NB4 (cell line): ENCODE measurements at places on chromosomes 12 and 14.

- DNase-seq = no peak
Measured at GRCh38 chr12:98090731-98091130, 424.7 kb upstream of the TMPO start.

GRCh38 chr12:112907415-112908157 is 824 bp downstream of the OAS1 start:
- DNase-seq = peak; percentile 70

DNA sequence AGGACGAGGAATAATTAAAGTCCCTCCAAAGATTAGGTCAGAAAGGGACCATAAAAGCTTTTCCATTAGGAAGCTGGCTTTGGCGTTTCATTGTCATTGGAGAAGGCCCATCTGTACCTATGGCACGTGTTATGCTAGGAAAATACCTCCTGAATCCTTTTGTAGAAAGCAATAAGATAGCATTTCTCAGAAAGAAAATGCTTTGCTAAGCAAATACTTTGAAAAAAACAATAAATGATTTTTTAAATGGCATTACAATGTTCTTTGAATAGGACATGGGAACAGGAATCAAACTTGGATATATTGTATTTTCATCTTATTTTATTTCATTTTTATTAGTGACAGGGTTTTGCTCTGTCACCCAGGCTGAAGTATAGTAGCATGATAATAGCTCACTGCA is 967.7 kb downstream of the NRXN3 start:
- no peak for DNase-seq

GRCh38 chr14:74434294-74434693 is 8.3 kb upstream of the SYNDIG1L start:
- no peak for DNase-seq

DNA sequence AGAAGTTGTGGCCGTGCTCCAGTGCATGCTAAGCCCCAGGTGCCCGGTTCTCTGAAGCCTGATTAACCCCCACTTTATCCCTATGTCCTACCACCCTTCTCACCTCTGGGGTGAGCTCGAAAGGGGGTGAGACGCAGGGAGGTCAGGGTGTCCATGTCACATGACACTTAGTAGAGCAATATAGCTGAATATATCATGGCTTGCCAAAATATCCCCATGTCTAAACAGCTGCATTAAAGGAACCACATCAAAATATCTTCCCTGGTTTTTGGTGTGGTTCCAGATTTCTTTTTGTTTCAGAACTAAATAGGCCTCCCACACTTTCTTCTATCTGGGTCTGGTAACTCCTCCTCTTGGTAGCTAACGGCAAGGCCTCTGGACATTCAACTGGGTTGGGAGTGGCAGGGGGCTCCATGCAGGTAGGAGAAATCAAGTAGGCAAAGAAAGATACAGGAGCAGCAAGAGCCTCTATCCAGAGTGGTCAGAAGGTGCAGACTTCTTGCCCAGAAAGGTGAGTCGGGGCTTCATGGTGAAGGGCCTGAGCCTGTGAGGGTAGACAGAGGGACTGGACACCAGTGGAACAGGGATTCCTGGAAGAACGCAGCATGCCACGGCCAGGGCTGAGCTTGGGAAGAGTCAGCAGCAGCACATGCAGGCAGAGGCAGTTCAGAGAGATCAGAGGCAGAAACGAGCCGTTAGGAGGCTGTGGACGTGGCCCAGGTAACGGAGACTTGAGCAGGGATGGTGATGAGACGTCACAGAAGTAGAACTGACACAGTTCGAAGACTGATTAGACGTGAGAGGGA is 202.8 kb upstream of the DIO3 start:
- no peak for DNase-seq

DNA sequence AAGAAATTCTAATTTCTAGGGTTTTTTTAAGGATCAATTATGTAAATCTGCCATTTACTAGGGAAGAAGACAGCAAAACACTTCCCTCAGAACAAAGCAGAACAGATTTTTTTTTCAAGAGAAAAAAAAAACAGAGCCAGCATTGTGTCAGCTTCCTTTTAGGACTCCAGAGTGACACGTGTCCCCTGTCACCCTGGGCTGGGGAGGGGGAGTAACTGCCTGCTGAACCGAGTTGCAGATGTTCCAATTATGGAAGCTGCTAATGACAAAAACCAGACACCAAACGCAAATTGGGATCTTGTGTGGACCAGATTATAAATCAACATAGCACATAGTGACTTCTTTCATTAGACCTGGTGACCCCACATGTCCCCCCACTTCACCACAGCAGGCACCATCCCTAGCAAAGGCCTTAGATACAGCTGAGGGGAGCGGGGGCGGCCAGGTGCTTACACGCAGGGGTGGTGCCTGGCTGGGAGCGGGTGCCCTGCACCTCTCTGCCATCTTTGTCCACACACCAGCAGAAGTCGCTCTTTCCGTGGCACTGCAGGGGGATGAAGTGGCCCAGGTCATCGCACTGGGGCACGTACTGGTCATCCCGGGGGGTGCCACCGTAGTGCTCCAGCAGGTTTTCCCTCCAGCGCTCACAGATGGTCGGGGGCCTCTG is 25.4 kb downstream of the RTRAF start:
- DNase-seq = no peak

DNA sequence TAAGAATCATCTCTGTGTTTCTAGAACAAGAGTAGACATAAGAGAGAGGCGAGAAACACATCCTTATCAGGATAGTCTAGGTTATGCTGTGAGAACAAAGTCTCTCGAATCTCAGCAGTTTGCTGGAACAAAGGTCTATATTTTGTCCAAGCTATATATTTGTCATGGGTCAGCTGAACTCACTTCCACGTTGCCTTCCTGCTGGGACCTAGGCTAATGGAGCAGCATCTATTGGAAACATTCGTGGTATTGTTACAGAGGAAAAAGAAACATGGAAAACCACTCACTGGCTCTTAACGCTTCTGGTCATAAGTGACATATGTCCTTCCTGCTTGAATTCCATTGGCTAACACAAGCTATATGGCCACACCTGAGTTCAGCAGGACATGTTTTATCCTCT is 112.6 kb upstream of the DYRK2 start:
- no peak for DNase-seq

GRCh38 chr14:74979442-74980397 is 23.0 kb upstream of the EIF2B2 start:
- DNase-seq = peak; percentile 35

DNA sequence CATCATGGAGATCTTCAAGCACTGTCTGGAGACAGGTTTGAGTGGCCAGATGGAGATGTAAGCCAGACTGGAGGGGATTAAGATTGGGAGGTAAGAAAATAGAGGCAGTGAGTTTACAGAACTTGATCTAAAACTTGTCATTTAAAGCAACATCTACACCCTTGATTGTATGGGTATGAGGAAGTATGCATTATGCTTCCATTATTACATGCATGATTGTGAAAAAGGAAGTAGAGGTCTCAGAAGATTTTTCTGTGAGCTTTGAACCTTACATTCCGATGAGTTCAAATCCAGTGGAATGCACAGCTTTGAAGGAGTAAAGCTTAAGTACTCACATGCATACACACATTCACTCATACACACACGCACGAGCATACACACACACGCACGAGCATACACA is 550.8 kb downstream of the MED13L start:
- DNase-seq = no peak

DNA sequence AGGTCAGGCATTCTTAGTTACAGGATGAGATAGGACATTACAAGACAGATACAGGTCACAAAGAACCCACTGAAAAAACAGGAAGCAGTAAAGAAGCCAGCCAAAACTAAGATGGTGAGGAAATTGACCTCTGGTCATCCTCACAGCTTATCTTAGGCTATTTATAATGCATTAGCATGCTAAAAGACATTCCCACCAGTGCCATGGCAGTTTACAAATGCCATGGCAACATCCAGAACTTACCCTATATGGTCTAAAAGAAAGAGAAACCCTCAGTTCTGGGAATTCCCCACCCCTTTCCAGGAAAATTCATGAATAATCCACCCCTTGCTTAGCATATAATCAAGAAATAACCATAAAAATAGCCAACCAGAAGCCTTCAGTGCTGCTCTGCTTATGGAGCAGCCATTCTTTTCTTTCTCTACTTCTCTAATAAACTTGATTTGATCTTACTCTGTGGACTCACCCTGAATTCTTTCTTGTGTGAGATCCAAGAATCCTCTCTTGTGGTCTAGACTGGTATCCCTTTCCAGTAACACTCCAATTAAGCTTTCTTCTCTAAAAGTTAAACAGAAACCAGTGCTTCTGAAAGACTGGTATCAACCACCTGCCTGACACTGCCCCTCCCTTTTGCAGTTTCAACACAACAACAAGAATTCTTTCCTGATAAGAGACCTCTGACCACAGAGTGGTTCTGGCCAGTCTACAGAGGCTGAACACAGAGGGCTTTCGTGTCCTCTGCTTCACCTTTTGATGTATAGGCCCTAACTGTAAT is 86.9 kb downstream of the BCAT1 start:
- peak; percentile 43 for DNase-seq

- no peak for DNase-seq
Measured at GRCh38 chr12:101954676-101955075, 77.3 kb downstream of the DRAM1 start.

DNA sequence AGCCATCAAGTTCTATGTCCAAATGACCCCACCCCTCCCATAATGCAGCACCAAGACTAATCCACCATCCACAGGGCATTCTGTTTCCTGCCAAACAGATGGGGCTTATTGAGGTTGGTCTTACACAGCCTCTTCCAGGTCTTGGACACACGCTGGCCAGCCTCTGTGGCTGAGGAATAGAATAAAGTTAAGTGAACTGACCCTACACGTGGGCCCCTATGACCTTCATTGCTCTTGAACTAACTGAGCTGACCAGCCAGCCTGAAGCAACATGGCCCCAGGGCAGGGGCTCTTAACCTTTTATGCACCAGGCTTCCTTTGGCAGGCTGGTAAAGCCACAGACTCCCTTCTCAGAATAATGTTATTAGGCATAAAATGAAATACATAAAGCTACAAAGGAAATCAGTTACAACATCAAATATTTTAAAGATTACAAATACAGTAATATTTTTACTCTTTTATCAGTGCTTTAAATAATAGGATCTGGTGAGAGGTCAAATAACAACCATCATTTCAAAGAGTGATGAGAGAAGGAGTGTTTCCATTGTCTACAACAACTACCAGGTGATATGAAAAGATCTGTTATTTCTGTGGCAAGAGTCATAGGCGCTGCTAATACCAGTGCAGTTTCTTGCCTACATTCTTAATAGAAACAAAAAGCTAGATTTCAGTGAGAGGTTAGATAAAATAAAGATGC is 192.9 kb upstream of the NUDT4 start:
- DNase-seq = no peak

- no peak for DNase-seq
Measured at GRCh38 chr14:72462056-72462455, 431.8 kb downstream of the DPF3 start.

DNA sequence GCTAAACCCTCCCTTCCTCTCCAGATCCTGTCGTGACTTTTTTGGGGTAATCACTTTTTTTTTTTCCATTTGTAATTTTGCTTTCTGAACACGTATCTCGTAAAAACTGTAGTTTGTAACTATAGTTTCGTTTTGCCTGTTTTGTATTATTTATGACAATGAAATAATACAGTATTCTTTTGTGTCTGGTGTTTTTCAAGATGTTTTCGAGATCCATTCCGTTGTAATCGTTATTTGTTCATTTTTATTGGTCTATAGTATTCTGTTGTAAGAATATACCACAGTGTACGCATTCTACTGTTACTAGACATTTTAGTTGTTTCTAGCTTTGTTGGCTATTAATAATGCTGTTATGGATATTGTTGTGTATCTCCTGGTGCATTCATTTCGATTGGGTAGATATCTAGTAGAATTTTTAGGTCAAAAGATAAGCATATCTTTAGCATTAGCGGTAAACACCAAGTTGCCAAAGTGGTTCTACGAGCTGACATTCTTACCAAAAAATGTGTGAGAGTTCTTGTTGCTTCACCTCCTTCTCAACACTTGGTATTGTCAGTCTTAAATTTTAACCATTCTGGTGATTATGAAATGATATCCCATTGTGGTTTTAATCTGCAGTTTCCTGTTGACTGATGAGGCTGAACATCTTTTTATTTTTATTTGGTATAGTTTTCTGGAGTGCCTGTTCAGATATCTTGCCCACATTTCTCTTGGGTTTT is 92.3 kb upstream of the EVL start:
- peak; percentile 31 for DNase-seq

- no peak for DNase-seq
Measured at GRCh38 chr12:115683240-115683780, 594.2 kb downstream of the MED13L start.

GRCh38 chr12:66280561-66280960 is 21.7 kb upstream of the HELB start:
- DNase-seq = peak; percentile 35

DNA sequence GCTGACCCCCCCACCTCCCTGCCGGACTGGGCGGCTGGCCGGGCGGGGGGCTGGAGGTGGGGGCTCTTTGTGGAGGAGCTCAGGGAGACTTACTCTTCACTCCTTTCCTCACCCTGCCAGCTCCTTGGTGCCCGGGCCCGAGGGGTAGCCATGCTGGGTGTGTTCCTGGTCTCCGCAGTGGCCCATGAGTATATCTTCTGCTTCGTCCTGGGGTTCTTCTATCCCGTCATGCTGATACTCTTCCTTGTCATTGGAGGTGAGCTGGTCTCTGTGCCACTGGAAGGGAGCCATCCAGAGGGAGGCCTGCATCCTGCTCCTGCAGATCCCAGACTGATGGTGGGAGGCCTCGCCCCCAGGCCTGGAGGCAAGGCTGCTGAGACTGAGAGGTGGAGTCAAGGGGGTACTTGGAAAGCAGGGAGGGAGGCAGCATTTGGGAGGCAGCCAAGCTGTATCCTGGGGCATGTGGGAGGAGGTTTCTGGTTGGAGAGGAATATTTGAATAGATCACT is 19.7 kb downstream of the SOAT2 start:
- DNase-seq = no peak

DNA sequence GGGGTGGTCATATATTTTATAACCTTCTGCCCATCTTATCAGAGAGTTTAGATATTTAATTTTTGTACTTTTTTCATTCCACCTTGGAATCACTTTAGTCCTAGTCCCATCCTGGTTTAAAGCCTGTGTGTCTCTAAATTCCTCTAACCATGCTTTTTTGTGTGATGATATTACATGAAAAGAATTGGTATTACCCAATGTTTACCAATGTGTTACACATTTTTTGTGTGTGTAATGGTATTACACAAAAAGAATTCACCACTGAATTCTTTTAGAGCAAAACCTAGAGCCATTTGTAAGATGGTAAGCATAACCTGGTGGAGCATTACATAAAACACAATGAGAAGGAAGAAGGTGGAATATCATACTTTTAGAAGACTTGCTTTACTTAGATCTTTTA is 77.5 kb downstream of the FAR2 start:
- no peak for DNase-seq

GRCh38 chr14:31205681-31206535 is 1.7 kb downstream of the HECTD1 start:
- peak; percentile 49 for DNase-seq

DNA sequence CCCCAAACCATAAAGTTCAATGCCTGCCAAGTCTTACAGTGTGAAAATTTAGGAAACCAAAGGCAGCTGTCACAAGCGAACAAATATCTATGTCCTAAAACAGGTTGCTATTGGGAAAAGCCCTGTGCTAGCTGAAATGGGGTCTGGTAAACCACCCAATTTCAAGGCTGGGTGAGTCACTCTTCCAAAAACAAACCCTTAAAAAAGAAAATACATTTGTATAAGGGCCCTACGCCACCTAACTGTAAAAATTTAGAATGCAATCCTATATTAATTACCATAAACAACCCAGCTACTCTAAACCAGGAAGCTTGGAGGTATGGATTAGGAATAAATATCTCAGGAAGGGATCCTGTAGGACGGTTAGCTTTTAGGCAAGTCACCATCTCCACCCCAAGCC is 32.1 kb downstream of the PRMT8 start:
- peak; percentile 6 for DNase-seq
